ENCODE measurements at places on chromosomes 7 and 10. TPM values are rescaled to one million over a fixed set of nuclear protein-coding genes. Genes with fewer than 3 reads are reported as not detected.

- DNase-seq: no peak
Observed at GRCh38 chr7:97001221-97001620, 4.1 kb upstream of the DLX6 start.

GRCh38 chr10:119022846-119023552 is 6.5 kb upstream of the NANOS1 start:
- peak; percentile 44 for DNase-seq

DNA sequence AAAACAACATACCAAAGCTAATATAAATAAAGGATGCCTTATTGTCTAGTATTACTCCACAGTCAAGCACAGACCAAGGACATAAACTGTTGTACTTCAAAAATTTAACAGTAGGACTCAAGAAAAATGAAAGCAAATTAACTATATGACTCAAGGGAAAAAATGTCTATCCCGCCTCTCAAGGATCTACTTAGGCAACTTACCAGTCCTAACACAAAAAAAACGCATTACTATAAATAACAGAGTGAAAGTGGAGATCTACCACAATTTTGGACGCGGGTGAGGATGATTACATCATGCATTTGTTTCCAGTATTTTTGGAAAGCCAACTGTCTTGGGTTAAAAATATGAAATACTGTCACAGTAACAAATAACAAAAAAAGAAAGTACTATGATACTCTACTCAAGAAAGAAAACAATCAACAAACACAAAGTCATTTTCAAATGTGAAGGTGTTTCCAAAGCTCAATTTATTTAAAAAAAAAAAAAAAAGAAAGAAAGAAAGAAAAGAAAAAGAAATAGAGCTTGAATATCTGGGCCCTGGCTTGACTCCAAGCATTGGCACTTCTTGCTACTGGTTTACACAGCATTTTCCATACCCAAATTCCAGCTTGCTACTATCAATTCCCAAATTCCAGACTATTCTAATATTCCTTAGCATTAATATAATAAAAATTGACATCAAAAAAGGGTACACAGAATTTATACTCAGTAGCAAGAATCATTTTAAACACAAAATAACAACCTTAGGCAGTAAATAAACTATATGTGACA is 99.4 kb downstream of the RSU1 start:
- no peak for DNase-seq

DNA sequence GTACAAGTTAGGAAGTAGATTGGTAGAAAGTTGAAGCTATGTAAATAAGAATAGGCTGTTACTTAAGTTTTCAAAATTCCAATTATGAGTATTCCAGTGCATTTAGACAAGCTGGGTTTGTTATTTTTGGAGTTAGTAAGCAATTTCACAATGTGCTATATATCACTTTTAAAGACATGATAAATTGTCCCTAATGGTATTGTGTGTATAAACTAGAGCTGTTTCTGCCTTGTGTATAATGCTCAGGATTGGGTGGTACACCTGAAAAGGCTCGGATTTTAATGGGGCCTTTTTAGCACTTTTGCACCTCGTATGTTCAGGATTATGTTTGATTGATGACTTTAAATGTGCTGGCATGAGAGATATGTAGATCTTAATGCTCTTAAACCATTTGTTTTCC is 175.8 kb downstream of the VTI1A start:
- DNase-seq: no peak

DNA sequence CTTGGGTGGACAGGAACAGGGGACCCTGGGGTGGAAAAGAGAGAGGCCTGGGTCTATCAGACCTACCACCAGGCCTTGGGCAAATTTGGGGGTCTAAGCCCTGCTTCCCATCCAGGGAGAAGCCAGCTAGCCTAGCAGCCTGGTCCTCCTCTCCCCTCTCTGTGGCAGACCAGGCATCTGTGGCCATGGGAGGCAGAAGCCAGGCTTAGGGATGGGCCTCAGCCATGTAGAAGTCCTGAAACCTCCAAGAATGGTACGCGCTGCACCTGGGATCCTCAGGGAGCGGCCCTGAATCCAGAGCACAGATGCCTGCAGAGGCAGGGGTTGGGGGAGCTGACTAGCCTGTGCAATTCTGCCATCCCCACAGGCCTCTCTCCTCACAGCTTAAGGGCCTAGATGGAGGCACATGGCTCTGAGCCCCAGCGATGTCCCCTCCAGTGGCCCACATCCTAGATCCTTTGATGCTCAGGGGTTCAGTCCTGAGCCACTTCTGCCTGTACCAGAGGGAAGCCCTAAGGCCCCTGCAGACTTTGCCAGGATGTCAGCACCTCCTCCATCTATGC is 21.2 kb downstream of the GRID1 start:
- no peak for DNase-seq

DNA sequence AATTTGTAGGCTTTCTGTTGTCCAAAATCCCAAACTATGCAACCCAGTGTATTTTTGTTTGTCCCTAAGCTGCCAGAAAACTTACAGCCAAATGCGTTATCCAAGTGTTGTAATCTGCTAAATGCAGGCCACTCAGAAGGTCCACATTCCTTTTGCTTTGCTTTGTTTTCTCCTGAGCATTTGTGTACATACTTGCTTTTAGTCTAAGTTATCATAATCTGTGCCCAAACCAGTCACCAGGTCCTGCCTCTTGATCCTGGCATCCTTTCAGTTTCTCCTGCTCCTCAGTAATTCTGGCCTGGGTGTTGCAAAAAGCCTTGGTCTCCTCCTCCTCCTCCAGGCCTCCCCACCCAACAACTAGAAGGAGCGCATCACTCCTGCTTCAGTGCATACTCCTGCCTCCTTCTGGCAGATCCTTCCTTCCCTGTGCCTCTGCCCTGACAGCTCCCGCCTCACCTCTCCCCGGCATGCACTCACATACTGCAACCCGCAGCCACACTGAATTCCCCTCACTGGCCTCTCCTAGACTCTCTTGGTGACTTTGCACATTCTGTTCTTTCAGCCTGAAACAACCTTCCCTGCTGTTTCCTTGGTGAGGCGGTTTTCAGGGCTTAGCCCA is 2.3 kb downstream of the DENND2A start:
- no peak for DNase-seq

- DNase-seq: no peak
Observed at GRCh38 chr10:48271047-48271730, 3.3 kb downstream of the FRMPD2 start.

DNA sequence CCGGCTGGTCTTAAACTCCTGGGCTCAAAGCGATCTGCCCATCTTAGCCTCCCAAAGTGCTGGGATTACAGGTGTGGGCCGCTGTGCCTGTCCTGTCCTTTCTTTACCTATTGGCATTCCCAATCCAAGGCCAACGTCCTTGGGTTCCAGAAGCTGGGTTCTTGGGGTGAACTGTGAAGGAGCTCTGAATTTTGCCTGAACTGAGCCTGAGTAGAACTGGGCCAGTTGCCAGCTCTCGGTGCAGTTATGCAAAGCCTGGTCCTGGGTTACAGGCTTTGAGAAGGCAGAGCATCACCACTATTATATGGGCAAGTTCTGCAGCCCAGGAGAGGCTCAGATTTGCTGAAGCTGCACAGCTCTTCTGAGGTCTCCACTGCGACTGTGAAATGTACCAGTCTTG is 24.6 kb upstream of the SH2D4B start:
- no peak for DNase-seq

- no peak for DNase-seq
Observed at GRCh38 chr7:39221901-39222300, 244.2 kb downstream of the POU6F2 start.

DNA sequence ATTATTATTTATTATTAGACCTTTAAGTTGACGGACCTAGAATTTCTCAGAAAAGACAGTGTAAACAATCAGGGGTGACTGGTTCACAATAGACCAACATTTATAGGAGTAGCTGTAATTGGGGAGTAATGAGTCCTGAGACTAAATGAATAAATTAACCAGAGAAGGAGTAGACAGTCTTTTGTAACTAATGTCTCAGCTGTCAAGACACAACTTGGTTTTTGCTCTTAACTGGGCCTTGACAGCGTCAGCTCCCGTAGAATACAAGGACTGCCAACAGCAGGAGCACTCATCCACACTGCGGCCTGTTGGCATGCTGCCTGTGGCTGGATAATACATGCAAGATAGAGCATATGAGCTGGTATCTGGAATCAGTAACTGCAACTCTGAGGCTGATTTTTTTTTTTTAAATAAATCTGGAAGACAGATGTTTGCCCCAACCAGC is 123.9 kb downstream of the CACNA2D1 start:
- no peak for DNase-seq

DNA sequence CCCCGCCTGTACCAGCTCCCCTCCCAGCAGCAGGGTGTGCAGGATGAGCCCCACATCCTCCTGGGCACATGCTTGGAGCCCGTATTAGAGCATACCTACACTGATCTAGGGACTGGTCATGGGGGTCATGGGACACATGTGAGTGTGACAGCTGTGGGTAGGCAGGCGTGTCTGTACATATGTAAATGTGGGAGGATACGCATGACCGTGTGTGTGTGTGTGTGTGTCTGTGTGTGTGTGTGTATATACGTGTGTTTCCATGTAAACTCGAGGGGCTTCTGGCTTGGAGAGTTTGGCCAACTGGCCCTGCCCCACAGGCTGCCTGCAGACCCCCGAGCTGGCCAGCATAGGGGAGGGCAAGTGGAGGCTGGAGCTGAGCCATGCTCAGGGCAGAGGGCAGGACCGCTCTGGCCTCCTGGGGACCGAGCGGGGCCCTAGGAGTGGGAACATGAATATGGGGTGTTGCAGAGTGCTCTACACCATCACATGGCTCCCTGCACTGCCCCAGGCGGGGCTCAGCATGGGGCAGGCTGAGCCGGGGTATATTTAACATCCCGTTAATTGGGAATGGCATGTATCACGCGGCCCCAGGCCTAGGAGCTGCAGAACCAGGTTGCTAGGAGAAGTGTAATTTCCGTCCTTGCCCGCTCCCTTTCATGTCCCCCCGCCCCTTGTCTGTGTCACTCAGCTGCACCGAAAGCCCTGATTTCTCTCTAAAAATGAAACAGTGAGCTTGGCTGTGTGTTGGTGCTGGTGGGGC is 152.7 kb upstream of the PCBD1 start:
- DNase-seq: no peak

DNA sequence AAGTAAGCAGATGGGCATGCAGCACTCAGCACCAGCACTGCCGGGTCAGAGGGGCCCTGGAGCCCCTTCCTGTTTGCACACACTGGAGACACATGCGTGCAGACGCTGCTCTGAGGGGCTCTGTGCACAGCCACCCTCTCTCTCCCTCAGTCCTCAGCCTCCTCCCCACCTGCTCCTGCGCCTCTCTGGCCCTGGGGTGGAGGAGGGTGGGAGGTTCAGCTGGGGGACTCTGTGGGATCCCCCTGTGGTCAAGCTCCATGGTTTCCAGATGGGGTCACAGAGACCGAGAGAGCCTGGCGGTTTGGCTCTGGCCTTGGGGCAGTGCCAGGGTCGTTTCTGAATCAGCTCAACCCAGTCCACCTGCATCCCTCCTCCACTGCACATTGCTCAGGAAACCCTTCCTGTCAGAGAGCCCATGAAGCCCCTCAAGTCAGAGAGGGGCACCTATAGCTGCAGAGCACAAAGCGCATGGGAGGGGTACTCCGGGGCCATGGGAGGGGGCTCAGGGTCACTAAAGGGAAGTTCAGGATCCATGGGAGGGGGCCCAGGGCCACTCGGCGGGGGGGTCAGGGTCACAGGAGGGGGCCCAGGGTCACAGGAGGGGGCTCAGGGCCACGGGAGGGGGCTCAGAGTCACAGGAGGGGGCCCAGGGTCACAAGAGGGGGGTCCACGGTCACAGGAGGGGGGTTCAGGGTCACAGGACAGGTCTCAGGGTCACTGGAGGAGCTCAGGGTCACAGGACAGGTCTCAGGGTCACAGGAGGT is 161.7 kb downstream of the ADARB2 start:
- DNase-seq: no peak

- DNase-seq: no peak
Observed at GRCh38 chr7:1526271-1526754, 4.2 kb upstream of the MAFK start.

- no peak for DNase-seq
Observed at GRCh38 chr10:100009283-100009792, 409 bp downstream of the DNMBP start.

- no peak for DNase-seq
Observed at GRCh38 chr7:73973091-73973490, 54.9 kb upstream of the ELN start.

- no peak for DNase-seq
Observed at GRCh38 chr7:129959471-129960203, 6.9 kb upstream of the UBE2H start.

- peak; percentile 84 for DNase-seq
Observed at GRCh38 chr10:70115948-70116682, 16.5 kb downstream of the AIFM2 start.

DNA sequence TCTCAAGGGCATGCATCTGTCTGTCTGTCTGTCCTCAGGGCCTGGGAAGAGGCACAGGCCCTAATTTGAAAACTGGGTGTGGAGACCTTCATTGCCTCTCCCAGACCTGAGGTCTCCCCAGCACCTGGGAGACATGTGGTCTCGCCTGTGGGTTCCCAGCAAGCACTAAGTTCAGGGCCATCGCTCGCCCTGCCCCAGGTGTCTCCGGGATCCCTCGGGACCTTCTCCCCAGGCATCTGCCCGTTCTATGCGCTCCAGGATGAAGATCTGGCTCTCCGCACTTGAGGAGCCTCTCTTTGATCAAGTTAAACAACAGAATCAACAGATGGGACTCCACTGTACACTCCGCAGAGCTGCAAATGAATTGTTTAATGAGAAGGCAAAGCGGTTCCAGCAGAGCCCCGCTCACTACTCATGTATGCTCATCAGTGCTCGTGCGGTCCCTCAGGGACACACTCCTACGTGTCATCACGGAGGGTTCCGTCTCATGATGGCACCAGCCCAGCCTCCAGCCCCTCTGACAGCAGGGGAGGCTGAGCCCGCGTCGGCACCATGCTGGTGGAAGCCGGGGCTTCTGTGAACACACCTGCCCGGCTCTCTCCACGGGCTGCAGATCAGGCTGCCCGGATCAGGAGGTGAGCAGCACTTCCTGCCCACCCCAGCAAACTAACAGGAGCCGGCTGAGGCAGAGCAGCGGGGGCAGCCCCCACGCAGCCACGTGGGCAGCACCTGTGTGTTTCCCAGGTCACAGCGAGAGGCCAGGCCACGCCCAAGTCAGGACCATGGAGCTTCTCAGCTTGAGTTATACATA is 132.8 kb downstream of the TCERG1L start:
- DNase-seq: no peak

- DNase-seq: no peak
Observed at GRCh38 chr7:43283706-43284105, 171.3 kb downstream of the HECW1 start.

Gene PRPS1L1
- polyA plus RNA-seq: not detected

Gene GPR85
- polyA plus RNA-seq: 0.06 TPM

Gene ADAM22
- polyA plus RNA-seq: 5.6 TPM

Gene KLF14
- 0.02 TPM for polyA plus RNA-seq

Gene OGDHL
- polyA plus RNA-seq: 23.2 TPM

Gene SEMA4G
- 18.2 TPM for polyA plus RNA-seq

Gene SLC26A5
- 0.24 TPM for polyA plus RNA-seq
